ENCODE measurements at places on chromosomes 7 and 10. TPM values are rescaled to one million over a fixed set of nuclear protein-coding genes. Genes with fewer than 3 reads are reported as not detected.

DNA sequence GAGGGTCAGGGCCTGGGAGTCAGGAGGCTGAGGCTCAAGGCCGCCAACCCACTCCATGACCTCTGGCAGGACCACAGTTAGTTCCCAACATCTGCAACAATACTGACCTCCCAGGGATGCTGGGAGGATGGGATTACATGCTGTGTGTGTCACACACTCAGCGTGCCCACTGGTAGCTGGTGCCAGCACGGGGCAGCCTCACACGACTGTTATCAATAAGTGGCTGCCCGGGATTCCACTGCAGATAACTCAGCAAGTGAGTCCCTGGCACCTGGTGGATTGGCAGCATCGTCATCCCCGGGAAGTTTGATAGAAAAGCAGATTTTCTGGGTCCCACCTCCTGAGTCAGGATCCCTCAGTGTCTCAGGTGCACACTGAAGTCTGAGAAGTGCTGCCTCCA, 110.3 kb downstream of the SLIT1 start:
- DNase-seq, result no peak

GRCh38 chr7:123992913-123993518, 39.9 kb downstream of the TMEM229A start:
- no peak for DNase-seq

- no peak for DNase-seq
Measured at GRCh38 chr7:136228171-136228570, 251.0 kb upstream of the MTPN start.

Gene DCLRE1C
- 7.1 TPM for polyA plus RNA-seq

Gene CRYGN
- 0.67 TPM for polyA plus RNA-seq
